ENCODE measurements at places on chromosomes 2 and 18. TPM values are rescaled to one million over a fixed set of nuclear protein-coding genes. Genes with fewer than 3 reads are reported as not detected.

The DSC2 gene
- total RNA-seq: 49.0 TPM

The HRH4 gene
- 0.13 TPM for total RNA-seq

The DOCK10 gene
- under 0.01 TPM for total RNA-seq

The SELENOI gene
- total RNA-seq: 32.6 TPM

The KCNE4 gene
- 0.26 TPM for total RNA-seq

The REG1B gene
- total RNA-seq: not detected

The TMEM247 gene
- total RNA-seq: not detected

The IL36RN gene
- 1.9 TPM for total RNA-seq

The KCNG2 gene
- total RNA-seq: not detected

The LAMA1 gene
- 1.8 TPM for total RNA-seq

The C2orf66 gene
- under 0.01 TPM for total RNA-seq

The MLPH gene
- total RNA-seq: 14.7 TPM

The AGXT gene
- total RNA-seq: not detected

The KCNS3 gene
- total RNA-seq: 3.7 TPM

The EVA1A gene
- total RNA-seq: 4.6 TPM

The SCN7A gene
- total RNA-seq: not detected

The GULP1 gene
- total RNA-seq: 39.2 TPM

The CFAP210 gene
- not detected for total RNA-seq

The ABCG5 gene
- not detected for total RNA-seq

The PARD6G gene
- total RNA-seq: 12.4 TPM

The COL4A4 gene
- total RNA-seq: 0.13 TPM

The CPLX4 gene
- total RNA-seq: not detected

The PPP1R1C gene
- total RNA-seq: 2.1 TPM

The NETO1 gene
- total RNA-seq: not detected

The SERPINB3 gene
- 22.4 TPM for total RNA-seq

The SIGLEC15 gene
- 0.26 TPM for total RNA-seq

The SFTPB gene
- total RNA-seq: not detected

The PLEKHH2 gene
- 4.5 TPM for total RNA-seq

The CRYGB gene
- total RNA-seq: not detected

The NEB gene
- 0.90 TPM for total RNA-seq

The QPCT gene
- total RNA-seq: 7.6 TPM

The EEF1B2 gene
- 816 TPM for total RNA-seq

The COL3A1 gene
- 43.4 TPM for total RNA-seq

The TFPI gene
- 0.64 TPM for total RNA-seq

The MAPK4 gene
- not detected for total RNA-seq

The IGFBP2 gene
- total RNA-seq: 41.1 TPM

The KIAA2012 gene
- not detected for total RNA-seq

The PLEKHA3 gene
- 4.7 TPM for total RNA-seq

The SCN2A gene
- total RNA-seq: under 0.01 TPM

The KCNF1 gene
- not detected for total RNA-seq

The STEAP3 gene
- total RNA-seq: 8.1 TPM

The MYL1 gene
- total RNA-seq: not detected

The SCN3A gene
- total RNA-seq: not detected

The SPR gene
- total RNA-seq: 12.2 TPM

The BOLL gene
- not detected for total RNA-seq

The SEMA4F gene
- 5.1 TPM for total RNA-seq

Data from bronchial epithelial cell (primary cell).